ENCODE measurements at places on chromosomes 11 and 22.

DNA sequence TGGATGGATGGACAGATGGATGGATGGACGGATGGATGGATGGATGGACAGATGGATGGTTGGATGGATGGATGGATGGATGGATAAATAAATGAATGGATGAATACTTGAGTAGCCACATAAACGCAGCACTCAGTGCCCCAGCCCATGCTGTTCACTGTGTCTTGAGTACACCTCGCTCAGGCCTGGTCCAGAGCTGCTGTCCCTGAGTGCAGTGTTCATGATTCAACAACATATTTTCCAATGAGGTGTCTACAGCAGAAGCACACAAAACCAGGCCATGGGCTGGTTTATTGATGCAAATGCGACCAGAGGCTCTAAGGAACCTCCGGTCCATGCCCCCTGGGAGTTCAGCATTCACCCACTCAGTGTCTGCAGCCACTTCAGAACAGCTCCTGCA is 584.3 kb downstream of the BRD1 start:
- no peak for DNase-seq

- peak; percentile 59 for DNase-seq
Observed at GRCh38 chr22:35275580-35275979, 18.3 kb downstream of the HMGXB4 start.

DNA sequence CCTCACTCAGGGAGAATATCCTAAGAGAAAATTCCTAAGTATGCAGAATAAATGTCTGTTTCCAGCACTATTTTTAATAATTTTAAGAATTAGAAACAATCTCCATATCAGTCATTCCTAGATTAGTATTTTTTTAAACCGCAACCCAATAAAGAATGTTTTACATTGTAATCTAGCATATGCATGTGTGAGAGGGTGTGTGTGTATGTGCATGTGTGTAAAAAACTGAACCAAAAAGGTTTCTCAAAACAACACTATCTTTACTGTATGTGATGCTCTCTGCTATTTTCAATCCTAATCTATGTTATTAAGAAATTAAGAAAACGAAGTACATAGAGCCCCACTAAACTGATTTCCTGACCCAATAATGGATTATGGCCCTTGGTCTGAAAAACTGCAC is 90.6 kb upstream of the AKIP1 start:
- DNase-seq: no peak

GRCh38 chr22:46057246-46058090 is 80.5 kb upstream of the WNT7B start:
- DNase-seq: peak; percentile 55

GRCh38 chr11:65713212-65713969 is 1.3 kb downstream of the KAT5 start:
- DNase-seq: no peak

DNA sequence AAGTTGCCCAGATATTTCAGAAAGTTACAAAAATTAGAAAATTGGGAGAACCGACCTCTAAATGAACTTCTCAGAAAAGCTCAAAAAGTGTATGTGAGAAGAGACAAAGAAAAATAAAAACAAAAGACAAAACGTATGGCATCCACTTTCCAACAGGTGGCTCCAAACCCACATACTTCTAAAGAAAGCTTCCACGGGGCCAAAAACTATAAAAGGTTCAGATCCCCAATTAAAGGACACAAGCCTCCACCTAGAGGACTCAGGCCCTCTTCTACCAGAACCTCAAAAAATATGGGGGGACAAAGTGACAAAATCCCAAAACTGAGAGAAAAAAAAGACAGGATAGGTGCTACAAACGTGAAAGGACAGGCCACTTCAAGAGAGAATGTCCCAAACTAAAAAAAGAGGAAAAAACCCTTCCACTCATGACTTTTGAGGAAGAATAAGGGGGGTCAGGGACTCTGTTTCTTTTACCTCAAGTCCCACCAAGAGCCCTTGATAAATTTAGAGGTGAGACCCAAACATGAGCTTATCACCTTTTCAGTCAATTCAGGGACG is 8.8 kb downstream of the SCGB2A1 start:
- DNase-seq: peak; percentile 10

GRCh38 chr22:29780220-29780619 is 13.1 kb downstream of the UQCR10 start:
- no peak for DNase-seq

- peak; percentile 0 for DNase-seq
Observed at GRCh38 chr11:115439385-115439784, 64.8 kb downstream of the CADM1 start.

All from EL (cell line).